Upper lobe of left lung (tissue), 6 donors: ENCODE measurements at places on chromosomes 16 and 17. TPM values are rescaled to one million over a fixed set of nuclear protein-coding genes. Genes with fewer than 3 reads are reported as not detected.

- peak; percentile 64 for DNase-seq
- H3K4me3 ChIP-seq, result peak overlapping the region; percentile 21
- H3K27ac ChIP-seq, result no peak overlapping the region
These were observed 40.0 kb downstream of the MRM1 start for GRCh38 chr17:36641331-36641876.

GRCh38 chr17:76432712-76433336, 20.1 kb downstream of the UBE2O start:
- H3K27ac ChIP-seq, result no peak overlapping the region
- peaks cover 13% of the 10 kb centered on the region for H3K4me1 ChIP-seq
- peaks cover 2% of the 10 kb centered on the region for H3K36me3 ChIP-seq
- DNase-seq, result no peak
- H3K27me3 ChIP-seq, result no peaks in the 10 kb centered on the region

- no peaks in the 10 kb centered on the region for H3K4me1 ChIP-seq
- H3K27ac ChIP-seq, result no peak overlapping the region
- H3K4me3 ChIP-seq, result no peak overlapping the region
- DNase-seq, result no peak
- H3K27me3 ChIP-seq, result no peaks in the 10 kb centered on the region
These were observed 505.8 kb upstream of the HSBP1 start for GRCh38 chr16:83301971-83302370.

- no peak for DNase-seq
- no peaks in the 10 kb centered on the region for H3K27me3 ChIP-seq
- no peaks in the 10 kb centered on the region for H3K36me3 ChIP-seq
- H3K27ac ChIP-seq, result no peak overlapping the region
- H3K4me3 ChIP-seq, result no peak overlapping the region
These were observed 55.4 kb downstream of the GP2 start for GRCh38 chr16:20271893-20272292.

DNA sequence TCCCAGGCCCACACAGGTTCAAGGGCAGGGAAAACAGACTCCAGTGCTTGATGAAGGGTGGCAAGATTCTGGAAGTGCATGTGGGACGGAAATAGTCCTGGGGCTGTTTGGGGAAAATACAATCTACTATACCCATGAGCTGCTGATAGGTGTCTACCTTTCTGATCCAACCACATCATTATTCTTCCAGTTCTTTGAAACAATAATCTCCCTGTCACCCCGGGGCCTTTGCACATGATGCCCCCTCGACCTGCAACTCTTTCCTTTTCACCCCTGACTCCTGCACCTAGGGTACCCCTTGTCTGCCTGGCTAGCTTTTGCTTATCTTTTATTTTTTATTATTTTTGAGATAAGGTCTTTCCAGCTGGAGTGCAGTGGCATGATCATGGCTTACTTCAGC, 45.0 kb downstream of the LDHD start:
- DNase-seq, result no peak
- no peak overlapping the region for H3K4me3 ChIP-seq
- no peaks in the 10 kb centered on the region for H3K27me3 ChIP-seq

DNA sequence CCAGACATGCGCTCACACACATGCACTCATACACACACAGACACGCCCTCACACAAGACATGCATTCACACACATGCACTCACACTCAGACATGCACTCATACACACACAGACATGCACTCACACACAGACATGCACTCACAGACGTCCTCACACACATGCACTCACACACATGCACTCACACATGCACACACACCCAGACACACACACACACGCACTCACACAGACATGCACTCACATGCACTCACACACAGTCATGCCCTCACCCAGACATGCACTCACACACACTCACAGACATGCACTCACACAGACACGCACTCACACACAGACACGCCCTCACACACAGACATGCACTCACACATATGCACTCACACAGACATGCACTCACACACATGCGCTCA, 2.1 kb upstream of the ZNF469 start:
- DNase-seq, result no peak
- H3K4me1 ChIP-seq, result peaks cover 11% of the 10 kb centered on the region
- H3K36me3 ChIP-seq, result no peaks in the 10 kb centered on the region
- no peak overlapping the region for H3K4me3 ChIP-seq
- H3K27ac ChIP-seq, result no peak overlapping the region

GRCh38 chr16:80804526-80805383, at the start of gene CDYL2:
Gene CDYL2, minus strand, starts transcription at chr16:80804598. Its CDS starts 425 bp downstream, at chr16:80804173.
- peak; percentile 64 for DNase-seq
- peak within 1 kb of the TSS; percentile 81 for H3K27ac ChIP-seq
- H3K27me3 ChIP-seq, result no peaks in the 10 kb centered on the region
- H3K4me3 ChIP-seq, result peak within 1 kb of the TSS; percentile 74
- no peaks in the 10 kb centered on the region for H3K36me3 ChIP-seq
- no peaks in the 10 kb centered on the region for H3K4me1 ChIP-seq

DNA sequence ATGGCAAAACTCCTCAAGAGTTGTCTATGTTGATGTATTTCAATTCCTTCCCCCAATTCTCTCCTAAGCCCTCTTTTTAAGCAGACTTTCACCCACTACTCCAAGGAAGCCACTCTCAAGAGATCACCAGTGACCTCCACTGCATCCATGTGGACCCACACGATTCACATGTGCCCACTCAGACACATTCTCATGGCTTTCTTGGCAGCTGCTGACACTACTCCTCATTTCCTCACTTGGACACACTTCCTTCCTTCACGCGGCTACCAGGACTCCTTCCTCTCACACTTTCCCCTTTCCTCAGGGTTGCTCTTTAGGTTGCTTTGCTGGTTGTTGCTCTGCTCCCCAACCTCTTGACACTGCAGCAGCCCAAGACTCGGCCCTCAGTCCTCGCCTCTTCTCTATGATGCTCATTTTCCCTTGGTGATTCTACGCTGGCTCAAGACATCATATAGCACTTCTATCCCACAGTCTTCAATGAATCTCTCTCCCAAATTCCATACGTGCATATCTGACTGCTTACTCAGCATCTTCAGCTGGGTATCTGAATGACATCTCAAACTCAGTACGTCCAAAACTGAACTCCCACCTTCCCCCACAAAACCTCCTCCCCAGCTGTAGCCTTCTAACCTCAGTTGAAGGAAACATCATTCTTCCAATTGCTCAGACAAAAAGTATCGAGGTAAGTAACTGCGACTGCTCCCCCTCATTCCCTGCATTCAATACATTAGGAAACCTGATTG, 28.2 kb downstream of the HELZ start:
- peaks cover 33% of the 10 kb centered on the region for H3K36me3 ChIP-seq
- no peak for DNase-seq
- H3K4me3 ChIP-seq, result no peak overlapping the region
- no peaks in the 10 kb centered on the region for H3K27me3 ChIP-seq

- H3K4me1 ChIP-seq, result peaks cover 27% of the 10 kb centered on the region
- H3K36me3 ChIP-seq, result no peaks in the 10 kb centered on the region
- H3K4me3 ChIP-seq, result peak overlapping the region; percentile 69
- DNase-seq, result no peak
These were observed 796 bp downstream of the NT5M start for GRCh38 chr17:17303847-17304490.

GRCh38 chr16:24734382-24734781, 4.9 kb downstream of the TNRC6A start:
- no peak overlapping the region for H3K4me3 ChIP-seq
- H3K4me1 ChIP-seq, result peaks cover 77% of the 10 kb centered on the region
- no peaks in the 10 kb centered on the region for H3K36me3 ChIP-seq
- no peak overlapping the region for H3K27ac ChIP-seq

DNA sequence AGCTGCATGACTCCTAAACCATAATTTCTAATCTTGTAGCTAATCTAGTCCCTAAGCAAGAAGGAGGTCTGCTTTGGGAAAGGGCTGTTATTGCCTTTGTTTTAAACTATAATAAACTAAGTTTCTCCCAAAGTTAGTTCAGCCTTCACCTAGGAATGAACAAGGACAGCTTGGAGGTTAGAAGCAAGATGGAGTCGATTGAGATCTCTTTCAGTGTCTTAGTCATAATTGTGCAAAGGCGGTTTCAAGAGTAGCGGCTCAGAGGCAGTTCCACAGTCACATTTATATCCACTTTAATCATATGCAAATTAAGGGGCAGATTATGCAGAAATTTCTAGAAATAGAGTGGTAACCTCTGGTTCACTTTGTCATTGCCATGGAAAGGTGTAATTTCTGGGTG, 17.4 kb downstream of the DRC7 start:
- H3K36me3 ChIP-seq, result no peaks in the 10 kb centered on the region
- no peak overlapping the region for H3K4me3 ChIP-seq
- DNase-seq, result no peak
- H3K4me1 ChIP-seq, result no peaks in the 10 kb centered on the region
- H3K27me3 ChIP-seq, result no peaks in the 10 kb centered on the region
- no peak overlapping the region for H3K27ac ChIP-seq

DNA sequence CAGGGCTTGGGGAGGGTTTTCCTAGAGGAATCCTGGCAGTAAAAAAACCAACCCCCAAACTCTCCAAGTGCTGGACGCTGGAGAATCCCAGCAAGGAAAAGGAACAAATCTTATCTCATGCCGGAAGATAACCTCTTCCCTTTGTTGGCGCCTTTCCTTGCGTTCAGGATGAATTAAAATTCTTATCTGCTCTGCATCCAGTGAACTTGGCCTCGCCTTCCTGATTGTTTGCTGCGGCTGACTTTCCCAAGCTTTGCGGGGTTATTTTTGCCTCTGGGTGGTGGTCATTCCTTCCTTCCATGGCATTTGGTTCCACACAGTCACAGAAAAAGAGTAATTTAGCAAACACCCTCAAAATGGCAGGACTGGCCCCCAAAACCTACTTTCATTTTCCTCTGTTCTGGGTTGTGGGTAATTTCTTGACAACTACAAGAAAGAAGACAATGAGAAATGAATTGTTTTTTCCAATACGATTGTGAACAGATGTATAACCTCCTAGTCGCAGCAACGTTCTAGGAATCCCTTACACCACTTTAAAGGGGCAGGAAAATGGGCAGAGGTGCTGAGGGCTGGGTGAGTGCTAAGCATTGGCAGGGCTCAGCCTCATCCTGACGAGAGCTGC, 77.8 kb downstream of the MRC2 start:
- H3K36me3 ChIP-seq, result no peaks in the 10 kb centered on the region
- H3K27ac ChIP-seq, result no peak overlapping the region
- H3K4me1 ChIP-seq, result peaks cover 23% of the 10 kb centered on the region
- H3K4me3 ChIP-seq, result peak overlapping the region; percentile 3
- no peak for DNase-seq

Gene FLOT2
- total RNA-seq, result 79.3 TPM

Gene VASN
- total RNA-seq, result 29.3 TPM

Gene RBFOX1
- not detected for total RNA-seq

Gene EPX
- not detected for total RNA-seq

Gene CHD9
- 68.7 TPM for total RNA-seq

Gene NGFR
- total RNA-seq, result 2.9 TPM
